ENCODE measurements at places on chromosomes 4 and X.
A peak's percentile ranks its signal among the peaks of the same experiment; 100 is the strongest.

GRCh38 chrX:11193035-11193469 is 81.9 kb downstream of the HCCS start:
- no peaks in the 10 kb centered on the region for H3K27me3 ChIP-seq
- H3K27ac ChIP-seq = no peak overlapping the region
- no peaks in the 10 kb centered on the region for H3K36me3 ChIP-seq

DNA sequence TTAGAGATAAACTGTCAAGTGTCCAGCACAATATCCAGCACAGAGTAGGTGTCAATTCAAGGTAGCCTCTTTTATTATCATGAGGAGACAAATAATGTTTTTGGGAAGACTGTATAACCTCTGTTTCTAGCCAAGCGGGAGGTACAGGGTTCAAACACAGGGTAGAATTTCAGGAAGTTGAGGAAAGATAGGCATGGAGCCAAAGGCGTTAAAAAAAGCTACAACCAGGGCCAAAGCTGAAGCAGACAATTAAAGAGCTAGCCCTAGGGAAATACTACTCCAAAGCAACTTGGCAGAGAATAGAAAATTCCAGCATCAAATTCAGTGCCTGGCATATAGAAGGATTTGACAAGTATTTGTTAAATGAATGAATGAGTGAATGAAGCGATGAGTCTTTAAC is 40.0 kb upstream of the CASK start:
- no peaks in the 10 kb centered on the region for H3K27me3 ChIP-seq
- no peaks in the 10 kb centered on the region for H3K4me1 ChIP-seq
- no peak overlapping the region for H3K4me3 ChIP-seq
- no peak for DNase-seq
- no peak overlapping the region for H3K27ac ChIP-seq

DNA sequence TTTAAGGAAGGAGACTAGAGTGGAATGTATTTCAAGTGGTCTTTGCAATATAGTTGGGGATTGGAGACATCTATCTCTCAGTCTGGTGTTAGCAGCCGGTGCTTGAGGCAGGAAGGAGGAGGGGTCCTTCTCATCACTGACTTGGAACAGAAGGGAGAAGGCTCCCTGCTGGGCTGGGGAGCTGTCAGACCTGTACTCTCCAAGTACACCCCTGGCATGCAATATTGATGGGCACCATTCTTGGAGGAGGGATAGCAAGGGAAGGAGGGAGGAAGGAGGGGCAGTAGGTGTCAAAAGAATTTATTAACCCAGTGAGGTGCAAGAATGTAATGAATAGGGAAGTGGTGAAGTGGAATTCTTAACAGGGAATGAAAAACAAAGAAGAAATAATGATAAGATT is 338.8 kb downstream of the UNC5C start:
- no peak overlapping the region for H3K27ac ChIP-seq
- no peaks in the 10 kb centered on the region for H3K4me1 ChIP-seq
- no peaks in the 10 kb centered on the region for H3K27me3 ChIP-seq
- no peak overlapping the region for H3K4me3 ChIP-seq
- H3K36me3 ChIP-seq = no peaks in the 10 kb centered on the region
- DNase-seq = no peak

- H3K36me3 ChIP-seq = no peaks in the 10 kb centered on the region
- DNase-seq = no peak
- no peak overlapping the region for H3K27ac ChIP-seq
- H3K4me1 ChIP-seq = no peaks in the 10 kb centered on the region
These were observed 631.4 kb upstream of the CT83 start for GRCh38 chrX:117094149-117094548.

GRCh38 chrX:153299855-153300254 is 21.7 kb downstream of the PNMA6F start:
- H3K36me3 ChIP-seq = no peaks in the 10 kb centered on the region
- no peak overlapping the region for H3K27ac ChIP-seq
- no peak overlapping the region for H3K4me3 ChIP-seq
- no peaks in the 10 kb centered on the region for H3K27me3 ChIP-seq

GRCh38 chrX:1012678-1013300 is 199.7 kb downstream of the CRLF2 start:
- no peaks in the 10 kb centered on the region for H3K27me3 ChIP-seq
- H3K4me3 ChIP-seq = no peak overlapping the region
- H3K27ac ChIP-seq = no peak overlapping the region
- DNase-seq = no peak
- H3K4me1 ChIP-seq = no peaks in the 10 kb centered on the region

GRCh38 chr4:147371661-147372060 is 109.2 kb upstream of the EDNRA start:
- no peaks in the 10 kb centered on the region for H3K36me3 ChIP-seq
- H3K27ac ChIP-seq = no peak overlapping the region
- no peaks in the 10 kb centered on the region for H3K4me1 ChIP-seq
- no peak overlapping the region for H3K4me3 ChIP-seq

DNA sequence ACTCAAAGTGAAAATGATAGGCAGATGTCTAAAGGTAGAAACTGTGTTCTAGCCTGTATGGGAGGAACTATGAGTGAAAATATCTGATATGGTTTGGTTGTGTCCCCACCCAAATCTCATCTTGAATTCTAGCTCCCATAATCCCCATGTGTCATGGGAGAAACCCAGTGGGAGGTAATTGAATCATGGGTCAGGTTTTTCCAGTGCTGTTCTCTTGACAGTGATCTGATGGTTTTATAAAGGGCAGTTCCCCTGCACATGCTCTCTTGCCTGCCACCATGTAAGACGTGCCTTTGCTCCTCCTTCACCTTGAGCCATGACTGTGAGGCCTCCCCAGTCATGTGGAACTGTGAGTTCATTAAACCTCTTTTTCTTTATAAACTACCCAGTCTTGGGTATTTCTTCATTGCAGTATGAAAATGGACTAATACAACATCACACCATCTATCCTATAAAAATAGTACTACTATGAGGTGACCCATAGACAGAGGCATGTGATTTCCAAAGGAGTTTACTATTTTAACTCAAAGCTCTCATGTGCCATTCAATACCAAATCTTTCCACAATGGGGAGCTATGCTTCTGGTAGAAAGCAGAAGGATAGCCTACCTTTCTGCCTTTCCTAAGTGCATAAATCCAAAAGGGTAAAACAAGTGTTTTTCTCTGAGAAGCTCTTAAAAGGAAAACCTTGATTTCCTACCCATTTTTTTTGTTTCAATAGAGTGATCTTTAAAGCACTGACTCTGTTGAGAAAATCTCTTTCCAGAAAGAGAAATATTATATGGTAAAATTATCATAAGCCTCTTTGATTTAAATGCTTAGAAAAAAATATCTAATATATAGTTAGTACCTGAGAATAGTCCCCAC is 38.8 kb downstream of the SEC31A start:
- H3K27me3 ChIP-seq = no peaks in the 10 kb centered on the region
- no peak overlapping the region for H3K4me3 ChIP-seq
- no peaks in the 10 kb centered on the region for H3K4me1 ChIP-seq
- DNase-seq = no peak
- no peak overlapping the region for H3K27ac ChIP-seq
- H3K36me3 ChIP-seq = no peaks in the 10 kb centered on the region

DNA sequence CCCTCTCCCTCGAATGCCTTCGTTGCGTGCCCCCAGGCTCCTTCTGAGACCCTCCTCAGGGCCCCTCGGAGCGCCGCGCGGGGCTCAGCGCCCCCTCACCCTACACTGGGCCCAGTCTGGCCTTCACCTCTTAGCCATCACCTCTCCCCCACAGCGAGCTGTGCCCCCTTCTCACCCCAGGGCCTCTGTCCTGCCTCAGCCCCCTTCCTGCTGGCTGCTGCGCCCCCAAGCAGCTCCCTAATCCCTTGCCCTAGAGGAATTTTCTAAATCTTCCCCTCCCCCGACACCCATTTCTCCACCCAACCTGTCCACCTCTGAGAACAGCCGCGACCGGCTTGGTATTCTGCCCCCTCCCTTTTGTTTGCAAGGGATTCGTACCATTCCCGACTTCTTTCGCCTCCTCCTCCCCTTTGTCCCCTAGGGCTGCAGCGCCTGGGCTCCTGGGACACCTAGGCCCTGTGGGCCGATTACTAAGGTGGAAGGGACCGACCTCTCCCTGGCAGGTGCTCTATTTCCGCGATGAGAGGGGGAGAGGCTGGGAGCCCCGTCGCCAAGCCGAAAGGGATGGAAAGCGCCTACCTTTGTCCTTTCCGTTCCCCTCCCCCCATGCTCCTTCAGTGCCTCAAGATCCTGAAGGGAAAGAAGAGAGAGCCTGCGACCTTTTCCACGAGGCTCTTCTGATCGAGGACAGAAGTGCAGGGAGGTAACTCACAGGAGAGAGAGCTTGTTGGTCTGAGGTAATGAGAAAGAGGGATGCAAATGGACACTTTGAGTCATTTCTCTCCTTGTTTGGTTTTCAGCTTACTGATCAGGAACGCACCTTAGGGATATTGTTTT is 10.9 kb downstream of the DLG3 start:
- H3K27ac ChIP-seq = peak overlapping the region; percentile 92
- no peaks in the 10 kb centered on the region for H3K36me3 ChIP-seq
- peak overlapping the region; percentile 47 for H3K4me3 ChIP-seq
- no peaks in the 10 kb centered on the region for H3K4me1 ChIP-seq

DNA sequence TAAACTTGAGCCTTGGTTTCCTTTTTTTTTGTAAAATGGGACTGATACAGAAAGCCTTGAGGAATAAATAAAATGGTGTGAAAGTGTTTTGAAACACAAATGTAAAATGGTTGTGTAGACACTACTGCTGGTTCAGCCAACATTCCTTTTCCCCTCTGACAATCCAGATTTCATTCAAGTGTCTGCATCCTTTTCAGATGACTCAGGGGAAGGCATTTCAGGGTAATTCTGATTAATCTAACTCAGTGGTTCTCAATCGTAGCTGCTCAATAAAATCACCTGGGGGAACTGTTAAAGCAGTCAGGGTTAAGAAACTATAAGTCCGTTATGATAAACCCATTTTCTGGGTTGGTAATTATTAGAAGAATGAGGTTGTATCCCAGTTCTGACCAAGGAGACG is 4.6 kb downstream of the ARHGAP10 start:
- no peak overlapping the region for H3K4me3 ChIP-seq
- no peak for DNase-seq
- H3K27me3 ChIP-seq = peaks cover 29% of the 10 kb centered on the region
- peaks cover 5% of the 10 kb centered on the region for H3K4me1 ChIP-seq
- H3K36me3 ChIP-seq = no peaks in the 10 kb centered on the region
- peak overlapping the region; percentile 94 for H3K27ac ChIP-seq

- DNase-seq = no peak
- no peaks in the 10 kb centered on the region for H3K4me1 ChIP-seq
- H3K36me3 ChIP-seq = no peaks in the 10 kb centered on the region
- H3K4me3 ChIP-seq = no peak overlapping the region
- no peak overlapping the region for H3K27ac ChIP-seq
These were observed 165.1 kb upstream of the PPP3CA start for GRCh38 chr4:101512416-101512815.

DNA sequence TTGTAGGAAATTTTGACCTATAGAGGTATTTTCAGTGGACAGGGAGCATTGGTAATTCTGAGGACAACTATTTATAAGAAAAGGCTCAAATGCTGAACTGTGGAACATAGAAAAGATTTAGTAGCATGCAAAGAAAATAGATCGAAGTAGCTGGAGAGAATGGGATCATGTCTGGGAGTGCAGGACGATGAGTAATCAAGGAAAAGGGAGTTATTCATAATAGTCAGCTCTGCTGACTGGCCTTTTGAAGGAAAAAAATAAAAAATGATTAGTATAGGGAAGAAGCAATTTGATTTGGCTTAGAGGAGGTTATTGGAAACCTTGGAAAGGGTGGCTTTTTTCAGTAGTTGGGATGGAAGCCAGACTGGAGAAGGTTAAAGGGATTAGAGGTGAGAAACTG is 22.9 kb upstream of the ANK2 start:
- H3K27ac ChIP-seq = no peak overlapping the region
- H3K36me3 ChIP-seq = no peaks in the 10 kb centered on the region
- no peaks in the 10 kb centered on the region for H3K4me1 ChIP-seq
- DNase-seq = no peak
- no peak overlapping the region for H3K4me3 ChIP-seq

- H3K4me1 ChIP-seq = peaks cover 6% of the 10 kb centered on the region
- H3K27me3 ChIP-seq = no peaks in the 10 kb centered on the region
- no peak for DNase-seq
- no peaks in the 10 kb centered on the region for H3K36me3 ChIP-seq
- no peak overlapping the region for H3K4me3 ChIP-seq
- no peak overlapping the region for H3K27ac ChIP-seq
These were observed 369.2 kb downstream of the MID1IP1 start for GRCh38 chrX:39170464-39170863.

GRCh38 chr4:121785479-121785878 is 15.6 kb upstream of the EXOSC9 start:
- H3K4me3 ChIP-seq = no peak overlapping the region
- H3K27ac ChIP-seq = no peak overlapping the region
- H3K36me3 ChIP-seq = no peaks in the 10 kb centered on the region
- peaks cover 13% of the 10 kb centered on the region for H3K27me3 ChIP-seq
- DNase-seq = no peak

DNA sequence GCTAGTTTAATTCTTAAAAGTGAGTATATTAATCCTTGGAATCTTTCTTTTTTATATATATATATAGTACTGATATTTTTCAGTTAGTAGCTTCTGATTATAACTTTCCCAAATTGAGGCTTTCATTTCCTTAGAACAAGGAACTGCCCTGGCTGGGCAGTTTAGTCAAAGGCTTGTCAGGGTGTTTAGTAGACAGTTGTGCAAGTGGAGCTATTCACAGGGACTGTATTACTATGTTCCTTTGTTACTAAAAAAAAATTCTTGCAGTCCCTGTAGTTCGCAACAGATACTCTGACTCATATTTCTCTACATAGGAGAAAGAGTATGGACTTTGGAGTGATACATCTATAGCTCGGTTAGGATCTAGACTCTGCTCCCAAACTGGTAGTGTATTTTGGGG is 20.8 kb downstream of the USO1 start:
- H3K4me1 ChIP-seq = peaks cover 6% of the 10 kb centered on the region
- no peaks in the 10 kb centered on the region for H3K27me3 ChIP-seq
- H3K36me3 ChIP-seq = no peaks in the 10 kb centered on the region
- no peak overlapping the region for H3K4me3 ChIP-seq
- H3K27ac ChIP-seq = peak overlapping the region; percentile 18
- DNase-seq = no peak

- H3K27me3 ChIP-seq = no peaks in the 10 kb centered on the region
- H3K4me1 ChIP-seq = peaks cover 30% of the 10 kb centered on the region
- no peak overlapping the region for H3K4me3 ChIP-seq
- H3K27ac ChIP-seq = peak overlapping the region; percentile 65
These were observed 63.8 kb upstream of the ENPP6 start for GRCh38 chr4:184281231-184282139.

DNA sequence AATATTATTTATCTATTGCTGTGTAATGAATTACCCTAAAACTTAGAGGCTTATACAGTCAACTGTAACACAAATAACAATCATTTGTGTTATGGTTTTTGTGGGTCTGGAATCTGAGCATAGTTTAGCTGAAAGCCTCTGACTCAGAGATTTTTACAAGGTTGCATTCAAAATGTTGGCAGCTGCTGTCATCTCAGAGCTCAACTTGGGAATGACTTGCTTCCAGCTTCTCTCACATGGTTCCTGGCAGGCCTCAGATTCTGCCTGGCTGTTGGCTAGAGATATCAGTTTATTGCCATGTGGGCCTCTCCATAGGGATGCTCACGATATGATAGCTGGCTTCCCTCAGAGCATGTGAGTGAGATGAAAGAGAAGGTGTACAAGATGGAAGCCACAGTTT is 70.2 kb upstream of the BRWD3 start:
- no peak overlapping the region for H3K4me3 ChIP-seq
- H3K27ac ChIP-seq = no peak overlapping the region
- no peaks in the 10 kb centered on the region for H3K36me3 ChIP-seq
- no peak for DNase-seq

GRCh38 chrX:101693476-101693875 is 33.8 kb upstream of the ARMCX2 start:
- no peaks in the 10 kb centered on the region for H3K36me3 ChIP-seq
- DNase-seq = no peak
- H3K4me3 ChIP-seq = no peak overlapping the region
- H3K4me1 ChIP-seq = no peaks in the 10 kb centered on the region
